ENCODE measurements at places on chromosomes 11 and 22. TPM values are rescaled to one million over a fixed set of nuclear protein-coding genes. Genes with fewer than 3 reads are reported as not detected.

Gene OR4C45
- not detected for total RNA-seq

Gene LRRC10B
- total RNA-seq: 0.09 TPM

Gene MCHR1
- total RNA-seq: not detected

Gene PRSS23
- total RNA-seq: 0.85 TPM

Gene IL17REL
- 0.05 TPM for total RNA-seq

Gene CLDN5
- total RNA-seq: not detected

Gene APOA4
- total RNA-seq: not detected

Gene C11orf86
- not detected for total RNA-seq

Gene PARVG
- 170 TPM for total RNA-seq

- no peak overlapping the region for H3K4me3 ChIP-seq
- peaks cover 18% of the 10 kb centered on the region for H3K4me1 ChIP-seq
- peaks cover 41% of the 10 kb centered on the region for H3K27me3 ChIP-seq
Measured at GRCh38 chr11:119368121-119369034, 13.1 kb downstream of the USP2 start.

- peaks cover 25% of the 10 kb centered on the region for H3K27me3 ChIP-seq
- peak overlapping the region; percentile 35 for H3K27ac ChIP-seq
- peaks cover 22% of the 10 kb centered on the region for H3K4me1 ChIP-seq
Measured at GRCh38 chr11:7514099-7514591, 346 bp downstream of the PPFIBP2 start.

- no peak for DNase-seq
- no peaks in the 10 kb centered on the region for H3K36me3 ChIP-seq
- H3K27me3 ChIP-seq: no peaks in the 10 kb centered on the region
- no peak overlapping the region for H3K27ac ChIP-seq
- H3K4me1 ChIP-seq: no peaks in the 10 kb centered on the region
- no peak overlapping the region for H3K4me3 ChIP-seq
Measured at GRCh38 chr22:34897126-34897525, 168.8 kb upstream of the ISX start.

GRCh38 chr11:6572215-6572614, 31.2 kb downstream of the RRP8 start:
- H3K27me3 ChIP-seq: no peaks in the 10 kb centered on the region
- no peak for DNase-seq
- no peak overlapping the region for H3K27ac ChIP-seq
- peaks cover 5% of the 10 kb centered on the region for H3K4me1 ChIP-seq
- no peak overlapping the region for H3K4me3 ChIP-seq

- peak overlapping the region; percentile 89 for H3K27ac ChIP-seq
- H3K4me1 ChIP-seq: peaks cover 60% of the 10 kb centered on the region
- peaks cover 94% of the 10 kb centered on the region for H3K36me3 ChIP-seq
- H3K27me3 ChIP-seq: no peaks in the 10 kb centered on the region
- peak overlapping the region; percentile 58 for H3K4me3 ChIP-seq
Measured at GRCh38 chr11:88301488-88302140, 35.9 kb downstream of the CTSC start.

DNA sequence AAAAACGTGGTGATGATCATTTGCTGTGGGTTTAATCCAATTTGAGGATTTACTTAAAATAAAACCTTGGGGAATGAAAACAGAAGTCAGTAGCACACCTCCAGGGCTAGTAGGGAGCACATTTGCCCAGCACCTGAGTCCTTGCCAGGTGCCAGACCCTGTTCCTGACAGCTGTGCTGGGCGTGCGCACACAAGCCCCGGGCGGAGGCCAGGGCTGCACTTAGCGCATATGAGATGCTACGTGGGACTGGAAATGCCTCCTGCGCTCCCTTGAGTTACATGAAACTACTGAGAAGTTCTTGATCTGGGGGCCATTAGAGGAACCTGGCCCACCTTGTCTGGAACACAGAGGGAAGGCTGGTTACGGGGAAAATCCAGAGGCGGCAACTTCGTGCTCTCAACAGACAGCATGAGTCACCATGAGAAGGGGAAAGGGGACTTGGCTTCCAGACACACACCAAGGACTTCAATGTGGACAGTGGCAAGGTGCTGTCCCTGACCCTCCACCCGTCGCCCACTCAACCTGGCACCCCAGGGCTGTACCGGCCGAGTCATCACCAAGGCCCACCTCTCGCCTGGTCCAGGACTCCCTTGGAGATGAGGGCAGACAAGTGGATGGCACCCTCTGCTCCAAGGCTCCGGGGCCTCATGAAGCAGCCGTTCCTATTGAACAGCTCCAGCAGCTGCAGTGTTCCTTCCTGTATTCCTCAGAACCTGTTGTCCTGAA, 1468.6 kb downstream of the BRD1 start:
- no peak for DNase-seq
- no peaks in the 10 kb centered on the region for H3K4me1 ChIP-seq
- no peaks in the 10 kb centered on the region for H3K27me3 ChIP-seq
- H3K27ac ChIP-seq: no peak overlapping the region
- H3K36me3 ChIP-seq: no peaks in the 10 kb centered on the region
- H3K4me3 ChIP-seq: no peak overlapping the region

DNA sequence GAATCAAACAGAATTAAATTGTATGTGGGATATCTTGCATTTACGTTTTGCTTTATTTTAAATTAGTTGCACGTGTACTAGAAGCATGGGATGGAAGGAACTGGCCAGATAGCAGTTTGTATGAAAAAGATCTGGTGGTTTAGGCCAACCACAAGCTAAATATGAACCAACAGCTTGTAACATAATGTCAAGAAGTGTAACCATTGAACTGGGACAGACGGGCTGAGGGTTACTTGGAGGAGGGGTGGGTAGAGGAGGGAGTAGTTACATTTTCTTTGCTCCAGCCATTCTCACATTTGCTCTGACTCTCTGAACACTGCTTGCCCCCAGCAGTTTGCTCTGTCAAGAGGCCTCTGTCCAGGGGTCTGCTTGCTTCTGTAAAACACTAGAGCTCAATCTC, 31.7 kb upstream of the CXCR5 start:
- no peak for DNase-seq
- H3K4me3 ChIP-seq: no peak overlapping the region
- H3K27ac ChIP-seq: no peak overlapping the region
- peaks cover 14% of the 10 kb centered on the region for H3K4me1 ChIP-seq

DNA sequence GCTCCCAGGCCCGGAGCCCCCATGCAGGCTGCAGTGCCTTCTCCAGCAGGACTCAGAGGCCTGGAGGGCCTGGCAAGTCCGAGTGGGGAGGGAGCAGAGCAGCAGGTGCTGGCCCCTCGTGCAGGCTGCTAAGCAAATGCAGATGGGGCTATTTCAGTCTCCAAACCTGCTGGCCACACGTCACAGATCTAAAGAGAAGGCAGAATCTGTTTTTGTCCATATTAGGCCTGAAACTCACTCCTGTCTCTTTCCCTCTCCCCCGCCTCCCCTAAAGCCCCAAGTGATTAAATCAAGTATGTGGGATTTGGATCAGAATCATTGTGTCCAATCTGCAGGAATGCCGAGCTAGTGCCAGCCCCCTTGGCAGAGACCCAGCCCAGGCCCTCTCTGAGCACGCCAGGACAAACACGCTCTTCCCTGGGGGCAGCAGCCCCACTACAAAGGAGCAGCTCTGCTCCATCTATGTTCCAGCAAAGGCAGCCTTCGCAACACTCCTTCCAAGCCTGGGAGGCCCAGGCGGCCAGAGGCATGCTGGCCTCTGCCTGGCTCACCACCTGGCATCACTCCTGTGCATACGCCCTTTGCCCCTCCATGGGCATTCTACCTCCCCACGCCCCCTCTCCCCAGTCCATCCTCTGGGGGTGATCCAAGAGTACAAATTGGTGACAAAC, 26.5 kb downstream of the RPL27A start:
- peaks cover 3% of the 10 kb centered on the region for H3K4me1 ChIP-seq
- DNase-seq: no peak
- H3K27me3 ChIP-seq: no peaks in the 10 kb centered on the region
- no peak overlapping the region for H3K27ac ChIP-seq
- no peak overlapping the region for H3K4me3 ChIP-seq

- H3K27me3 ChIP-seq: peaks cover 35% of the 10 kb centered on the region
- H3K4me3 ChIP-seq: no peak overlapping the region
- peak; percentile 66 for DNase-seq
- H3K36me3 ChIP-seq: no peaks in the 10 kb centered on the region
- no peak overlapping the region for H3K27ac ChIP-seq
- peaks cover 7% of the 10 kb centered on the region for H3K4me1 ChIP-seq
Measured at GRCh38 chr11:45655347-45655756, 10.1 kb downstream of the CHST1 start.

DNA sequence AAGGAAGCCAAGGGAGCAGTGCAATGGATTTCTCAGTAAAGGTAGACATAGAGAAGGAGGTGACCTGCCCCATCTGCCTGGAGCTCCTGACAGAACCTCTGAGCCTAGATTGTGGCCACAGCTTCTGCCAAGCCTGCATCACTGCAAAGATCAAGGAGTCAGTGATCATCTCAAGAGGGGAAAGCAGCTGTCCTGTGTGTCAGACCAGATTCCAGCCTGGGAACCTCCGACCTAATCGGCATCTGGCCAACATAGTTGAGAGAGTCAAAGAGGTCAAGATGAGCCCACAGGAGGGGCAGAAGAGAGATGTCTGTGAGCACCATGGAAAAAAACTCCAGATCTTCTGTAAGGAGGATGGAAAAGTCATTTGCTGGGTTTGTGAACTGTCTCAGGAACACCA, 6.6 kb downstream of the TRIM22 start:
- H3K27ac ChIP-seq: no peak overlapping the region
- no peak for DNase-seq
- no peaks in the 10 kb centered on the region for H3K27me3 ChIP-seq
- no peak overlapping the region for H3K4me3 ChIP-seq
- peaks cover 49% of the 10 kb centered on the region for H3K4me1 ChIP-seq
- peaks cover 75% of the 10 kb centered on the region for H3K36me3 ChIP-seq

- no peak overlapping the region for H3K27ac ChIP-seq
- peak; percentile 69 for DNase-seq
- H3K4me1 ChIP-seq: peaks cover 2% of the 10 kb centered on the region
Measured at GRCh38 chr22:30453731-30454510, 17.9 kb downstream of the SEC14L3 start.

DNA sequence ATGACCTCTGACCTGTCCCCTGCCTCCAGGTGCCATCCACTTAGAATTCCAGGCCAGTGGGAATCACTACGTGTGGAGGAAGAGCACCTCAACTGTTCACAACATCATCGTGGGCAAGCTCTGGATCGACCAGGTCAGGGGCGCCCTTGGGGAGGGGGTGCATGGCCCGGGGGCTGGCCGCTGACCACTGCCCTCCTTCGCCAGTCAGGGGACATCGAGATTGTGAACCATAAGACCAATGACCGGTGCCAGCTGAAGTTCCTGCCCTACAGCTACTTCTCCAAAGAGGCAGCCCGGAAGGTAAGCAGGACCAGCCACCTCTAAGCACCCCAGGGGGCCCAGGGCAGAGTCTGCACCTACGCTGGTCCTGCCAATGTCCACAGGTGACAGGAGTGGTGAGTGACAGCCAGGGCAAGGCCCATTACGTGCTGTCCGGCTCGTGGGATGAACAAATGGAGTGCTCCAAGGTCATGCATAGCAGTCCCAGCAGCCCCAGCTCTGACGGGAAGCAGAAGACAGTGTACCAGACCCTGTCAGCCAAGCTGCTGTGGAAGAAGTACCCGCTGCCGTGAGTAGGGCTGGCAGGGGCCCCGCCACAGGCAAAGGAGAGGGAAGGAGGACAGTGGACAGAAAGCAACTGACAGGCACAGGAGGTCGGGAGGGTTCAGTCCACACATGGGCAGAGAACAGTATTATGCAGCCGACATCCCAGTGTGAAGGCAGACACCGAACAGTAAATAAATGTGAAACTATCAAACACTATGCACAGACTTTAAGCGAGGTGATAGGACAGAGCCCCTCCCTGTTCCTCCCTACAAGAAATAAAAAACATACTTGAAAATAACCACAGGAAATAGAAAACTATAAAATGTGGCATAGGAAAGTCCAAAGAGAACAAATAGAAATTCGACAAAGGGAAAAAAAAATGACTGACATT, 74.9 kb downstream of the MORC2 start:
- peak; percentile 30 for DNase-seq
- peaks cover 7% of the 10 kb centered on the region for H3K36me3 ChIP-seq
- peaks cover 3% of the 10 kb centered on the region for H3K4me1 ChIP-seq
- no peak overlapping the region for H3K4me3 ChIP-seq

DNA sequence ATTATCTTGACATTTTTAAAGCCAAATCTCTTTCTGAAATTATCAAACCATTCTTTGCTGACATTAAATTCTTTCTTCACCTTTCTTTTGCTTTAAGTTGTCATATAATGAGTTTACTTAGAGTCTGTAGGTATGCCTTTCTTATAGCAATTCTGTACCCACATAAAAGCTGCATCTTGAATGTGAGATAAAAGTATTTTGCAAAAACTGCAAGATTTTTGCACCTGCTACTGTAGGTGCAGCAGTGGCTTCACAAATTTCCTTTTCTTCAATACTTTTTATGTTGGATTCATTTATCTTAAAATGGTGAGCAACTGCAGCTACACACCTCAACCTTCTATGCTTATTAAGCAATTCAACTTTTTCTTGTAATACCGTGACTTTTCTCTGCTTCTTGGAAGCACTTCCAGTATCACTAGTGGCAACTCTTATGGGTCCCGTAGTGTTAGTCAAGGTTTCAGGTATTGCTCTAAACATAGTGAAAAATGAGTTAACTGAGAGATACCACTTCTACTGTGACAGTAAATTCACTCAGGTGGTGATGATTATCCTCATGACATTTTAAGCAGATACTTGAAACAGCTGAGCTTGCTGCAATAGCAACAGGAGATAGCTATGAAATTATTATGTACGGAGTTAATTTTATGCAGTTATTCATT, 18.8 kb downstream of the ZFP91 start:
- DNase-seq: no peak
- peaks cover 51% of the 10 kb centered on the region for H3K36me3 ChIP-seq
- no peaks in the 10 kb centered on the region for H3K27me3 ChIP-seq
- peak overlapping the region; percentile 24 for H3K27ac ChIP-seq
- H3K4me1 ChIP-seq: peaks cover 58% of the 10 kb centered on the region
